A549 treated with CpdA at 1 μM for 4 hours (cell line): ENCODE measurements at places on chromosomes 7 and 10. TPM values are rescaled to one million over a fixed set of nuclear protein-coding genes. Genes with fewer than 3 reads are reported as not detected.

The TMEM229A gene
- total RNA-seq, result not detected in 5 replicates

The ATRNL1 gene
- total RNA-seq, result 0.16 to 0.30 TPM (median 0.25 TPM) in 5 replicates

The CRHR2 gene
- total RNA-seq, result 0.03 TPM in 1 of 5 replicates, not detected in the others

The BMPER gene
- total RNA-seq, result 7.2 to 12.3 TPM (median 8.3 TPM) in 5 replicates

The TEX47 gene
- total RNA-seq, result not detected in 5 replicates

The CLCN1 gene
- total RNA-seq, result 0.05 TPM in 1 of 5 replicates, not detected in the others

The HOXA6 gene
- 1.4 to 1.9 TPM (median 1.8 TPM) in 5 replicates for total RNA-seq

The FAM25C gene
- total RNA-seq, result 1.2 to 4.7 TPM (median 1.8 TPM) in 3 of 5 replicates, not detected in the others

The LIPM gene
- not detected in 5 replicates for total RNA-seq

The GRM8 gene
- total RNA-seq, result 0.11 to 0.15 TPM in 2 of 5 replicates, not detected in the others

The AKR1C8 gene
- total RNA-seq, result 0.19 to 0.31 TPM in 2 of 5 replicates, not detected in the others

The SLC25A13 gene
- 31.0 to 37.3 TPM (median 32.7 TPM) in 5 replicates for total RNA-seq

The NAPEPLD gene
- 4.1 to 6.1 TPM (median 4.6 TPM) in 5 replicates for total RNA-seq

The KLF14 gene
- 0.03 to 0.06 TPM (median 0.05 TPM) in 3 of 5 replicates, not detected in the others for total RNA-seq

The CPVL gene
- total RNA-seq, result 0.16 to 0.45 TPM (median 0.24 TPM) in 5 replicates

The BLNK gene
- total RNA-seq, result not detected in 5 replicates

The NAT16 gene
- 0.13 to 0.25 TPM (median 0.17 TPM) in 4 of 5 replicates, not detected in the other for total RNA-seq

The ACSL5 gene
- total RNA-seq, result 0.08 to 0.21 TPM (median 0.13 TPM) in 5 replicates

The PAXIP1 gene
- total RNA-seq, result 13.5 to 18.1 TPM (median 15.3 TPM) in 5 replicates

The CPED1 gene
- total RNA-seq, result 0.01 TPM in 1 of 5 replicates, not detected in the others

The WASHC2C gene
- total RNA-seq, result 16.9 to 25.4 TPM (median 18.8 TPM) in 5 replicates

The SLC35G1 gene
- 8.3 to 10.3 TPM (median 9.6 TPM) in 5 replicates for total RNA-seq

The GPR85 gene
- total RNA-seq, result not detected in 5 replicates

The TES gene
- total RNA-seq, result 47.5 to 65.9 TPM (median 54.0 TPM) in 5 replicates

The ADRA2A gene
- total RNA-seq, result 0.03 to 0.07 TPM in 2 of 5 replicates, not detected in the others

The ACTR3C gene
- 0.14 TPM in 1 of 5 replicates, not detected in the others for total RNA-seq

The ZNF239 gene
- 2.4 to 2.9 TPM (median 2.4 TPM) in 5 replicates for total RNA-seq

The C10orf88 gene
- 7.2 to 9.3 TPM (median 8.7 TPM) in 5 replicates for total RNA-seq

The TMEM243 gene
- total RNA-seq, result 26.2 to 30.1 TPM (median 28.2 TPM) in 5 replicates

The TSPAN15 gene
- 85.7 to 107 TPM (median 105 TPM) in 5 replicates for total RNA-seq

The IKZF1 gene
- 0.01 TPM in 1 of 5 replicates, not detected in the others for total RNA-seq

The EN2 gene
- total RNA-seq, result 0.54 to 1.1 TPM (median 0.93 TPM) in 5 replicates

The PHYHIPL gene
- total RNA-seq, result 0.13 to 0.38 TPM (median 0.29 TPM) in 5 replicates

The OR2A42 gene
- total RNA-seq, result not detected in 5 replicates

The TMEM225B gene
- total RNA-seq, result 0.75 to 1.4 TPM (median 1.1 TPM) in 5 replicates

The CYTH3 gene
- total RNA-seq, result 19.6 to 23.2 TPM (median 21.4 TPM) in 5 replicates

The TET1 gene
- 0.34 to 0.75 TPM (median 0.42 TPM) in 5 replicates for total RNA-seq

The VPS37D gene
- total RNA-seq, result 2.2 to 5.4 TPM (median 4.5 TPM) in 5 replicates

The MPP7 gene
- total RNA-seq, result 0.05 to 0.28 TPM (median 0.19 TPM) in 5 replicates

The ERVW-1 gene
- total RNA-seq, result 0.03 TPM in 1 of 5 replicates, not detected in the others

The ARHGEF35 gene
- total RNA-seq, result 0.22 to 0.40 TPM (median 0.27 TPM) in 5 replicates

The PRSS37 gene
- not detected in 5 replicates for total RNA-seq

The TAS2R41 gene
- not detected in 5 replicates for total RNA-seq

The SAP25 gene
- total RNA-seq, result 0.61 to 0.85 TPM (median 0.71 TPM) in 5 replicates

The MALSU1 gene
- 65.7 to 89.4 TPM (median 82.3 TPM) in 5 replicates for total RNA-seq

The TMEM184A gene
- total RNA-seq, result 8.7 to 14.5 TPM (median 14.0 TPM) in 5 replicates

The CRTAC1 gene
- 0.96 to 1.7 TPM (median 1.4 TPM) in 5 replicates for total RNA-seq

The SORBS1 gene
- total RNA-seq, result 0.56 to 0.91 TPM (median 0.58 TPM) in 5 replicates

The MALRD1 gene
- 0.02 TPM in 1 of 5 replicates, not detected in the others for total RNA-seq

The KCNH2 gene
- total RNA-seq, result 0.40 to 0.52 TPM (median 0.47 TPM) in 5 replicates

The PAPOLB gene
- total RNA-seq, result not detected in 5 replicates

The SFRP4 gene
- 2.8 to 4.8 TPM (median 3.6 TPM) in 5 replicates for total RNA-seq

The CAMK2B gene
- total RNA-seq, result 0.11 to 0.57 TPM (median 0.15 TPM) in 5 replicates

The RNF148 gene
- not detected in 5 replicates for total RNA-seq
